ENCODE measurements at places on chromosomes 6 and 20. TPM values are rescaled to one million over a fixed set of nuclear protein-coding genes. Genes with fewer than 3 reads are reported as not detected.

The LRRC73 gene
- total RNA-seq, result 0.15 TPM

The CEP43 gene
- total RNA-seq, result 6.9 TPM

The IRF4 gene
- total RNA-seq, result not detected

The RNF114 gene
- 84.6 TPM for total RNA-seq

The LAMA5 gene
- total RNA-seq, result 40.0 TPM

The ADGRF1 gene
- not detected for total RNA-seq

The RRAGD gene
- 0.75 TPM for total RNA-seq

The UBE2C gene
- 10.7 TPM for total RNA-seq

The BCAS1 gene
- not detected for total RNA-seq

The CRISP3 gene
- not detected for total RNA-seq

The SIM1 gene
- not detected for total RNA-seq

The RAB32 gene
- total RNA-seq, result 28.5 TPM

The EDN1 gene
- 2.6 TPM for total RNA-seq

The C20orf202 gene
- total RNA-seq, result not detected

The ESR1 gene
- 0.94 TPM for total RNA-seq

The NMBR gene
- not detected for total RNA-seq

The CNPY3 gene
- 27.7 TPM for total RNA-seq

The PRDM13 gene
- not detected for total RNA-seq

The PDE10A gene
- total RNA-seq, result 10.1 TPM

The PAQR8 gene
- total RNA-seq, result 4.7 TPM

The COL9A3 gene
- total RNA-seq, result 46.0 TPM

The HCRTR2 gene
- not detected for total RNA-seq

The HCK gene
- not detected for total RNA-seq

The LY6G6D gene
- total RNA-seq, result not detected

The CALHM5 gene
- total RNA-seq, result 5.0 TPM

The TCF21 gene
- 28.5 TPM for total RNA-seq

The CHMP4B gene
- total RNA-seq, result 64.3 TPM

The MCHR2 gene
- total RNA-seq, result not detected

The TNF gene
- total RNA-seq, result not detected

The ARFGEF3 gene
- total RNA-seq, result 0.06 TPM

The FNDC1 gene
- total RNA-seq, result 1.7 TPM

The TOX2 gene
- 5.0 TPM for total RNA-seq

The BPIFB1 gene
- total RNA-seq, result 0.50 TPM

The TNFRSF6B gene
- total RNA-seq, result 3.1 TPM

The GABRR1 gene
- total RNA-seq, result not detected

The HLA-DRB5 gene
- total RNA-seq, result not detected

The MMP24 gene
- total RNA-seq, result 0.06 TPM

The CCN6 gene
- total RNA-seq, result not detected

The C6orf15 gene
- 0.49 TPM for total RNA-seq

The BACH2 gene
- total RNA-seq, result 0.06 TPM

The TUBB gene
- 218 TPM for total RNA-seq

The SLC25A27 gene
- total RNA-seq, result 1.7 TPM

The TTK gene
- total RNA-seq, result 0.54 TPM

The FERMT1 gene
- 4.9 TPM for total RNA-seq

The GSTA3 gene
- total RNA-seq, result not detected

The JPH2 gene
- total RNA-seq, result 0.25 TPM

The RIMS1 gene
- total RNA-seq, result not detected

The PHACTR1 gene
- 1.9 TPM for total RNA-seq

The SLC17A3 gene
- total RNA-seq, result not detected

The CLPSL2 gene
- total RNA-seq, result not detected

The CTAGE9 gene
- not detected for total RNA-seq
